ENCODE measurements at places on chromosomes 16 and 17.

- DNase-seq = no peak
Measured at GRCh38 chr17:9907883-9908648, 3.0 kb upstream of the RCVRN start.

- peak; percentile 86 for DNase-seq
Measured at GRCh38 chr17:43171586-43172487, 823 bp downstream of the NBR1 start.

DNA sequence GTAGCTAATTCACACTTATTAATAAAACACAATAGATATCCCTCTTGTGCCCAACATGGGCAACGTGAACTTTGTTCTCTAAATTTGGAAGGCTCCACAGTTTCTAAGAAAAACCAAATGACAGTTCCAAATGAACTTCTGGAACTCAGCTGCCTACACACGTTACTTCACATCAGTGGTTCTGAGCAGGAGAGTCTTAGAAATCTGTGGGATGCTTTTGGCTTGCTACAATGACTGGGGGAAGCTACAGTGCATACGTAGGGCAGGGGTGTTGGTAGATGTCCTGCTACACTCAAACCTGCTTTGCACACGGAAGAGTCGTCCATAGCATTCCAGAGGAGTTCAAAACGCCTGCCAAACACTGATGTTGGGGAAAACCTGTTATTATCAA, 8.0 kb downstream of the TXNDC11 start:
- no peak for DNase-seq

- no peak for DNase-seq
Measured at GRCh38 chr17:11330826-11331225, 89.8 kb downstream of the SHISA6 start.

- DNase-seq = no peak
Measured at GRCh38 chr16:69118994-69119393, 13.4 kb downstream of the CHTF8 start.

DNA sequence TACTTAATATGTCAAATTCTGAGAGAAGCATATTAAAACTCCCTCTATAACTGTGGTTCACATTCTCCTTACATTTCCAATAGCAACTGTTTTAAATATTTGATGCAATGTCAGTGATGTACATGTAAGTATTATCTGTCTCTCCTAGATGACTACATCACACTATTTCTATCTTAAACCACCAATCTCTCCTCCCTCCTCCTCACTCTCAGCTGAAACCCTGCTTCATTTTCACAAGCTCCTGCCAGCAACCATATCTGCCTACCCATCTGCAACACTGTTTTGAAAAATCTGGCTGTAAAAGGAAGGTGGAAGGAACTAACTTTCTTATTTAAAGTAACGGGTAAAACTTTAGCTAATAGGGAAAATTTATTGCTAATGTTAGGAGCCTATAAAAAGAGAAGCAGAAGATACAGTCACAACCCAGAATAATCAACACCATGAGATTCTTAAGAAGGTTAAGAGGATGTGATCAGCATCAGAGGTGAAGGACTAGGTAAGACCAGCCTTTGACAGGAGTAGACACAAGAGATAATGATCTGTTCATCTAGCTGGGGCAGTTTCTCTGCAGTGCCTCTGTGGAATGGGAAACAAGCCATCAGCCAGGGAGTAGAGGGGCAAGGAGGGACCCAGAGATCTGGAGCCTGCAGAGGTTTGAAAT, 31.0 kb downstream of the MYH10 start:
- DNase-seq = no peak

- DNase-seq = no peak
Measured at GRCh38 chr17:82943339-82943738, 103.5 kb upstream of the ZNF750 start.

DNA sequence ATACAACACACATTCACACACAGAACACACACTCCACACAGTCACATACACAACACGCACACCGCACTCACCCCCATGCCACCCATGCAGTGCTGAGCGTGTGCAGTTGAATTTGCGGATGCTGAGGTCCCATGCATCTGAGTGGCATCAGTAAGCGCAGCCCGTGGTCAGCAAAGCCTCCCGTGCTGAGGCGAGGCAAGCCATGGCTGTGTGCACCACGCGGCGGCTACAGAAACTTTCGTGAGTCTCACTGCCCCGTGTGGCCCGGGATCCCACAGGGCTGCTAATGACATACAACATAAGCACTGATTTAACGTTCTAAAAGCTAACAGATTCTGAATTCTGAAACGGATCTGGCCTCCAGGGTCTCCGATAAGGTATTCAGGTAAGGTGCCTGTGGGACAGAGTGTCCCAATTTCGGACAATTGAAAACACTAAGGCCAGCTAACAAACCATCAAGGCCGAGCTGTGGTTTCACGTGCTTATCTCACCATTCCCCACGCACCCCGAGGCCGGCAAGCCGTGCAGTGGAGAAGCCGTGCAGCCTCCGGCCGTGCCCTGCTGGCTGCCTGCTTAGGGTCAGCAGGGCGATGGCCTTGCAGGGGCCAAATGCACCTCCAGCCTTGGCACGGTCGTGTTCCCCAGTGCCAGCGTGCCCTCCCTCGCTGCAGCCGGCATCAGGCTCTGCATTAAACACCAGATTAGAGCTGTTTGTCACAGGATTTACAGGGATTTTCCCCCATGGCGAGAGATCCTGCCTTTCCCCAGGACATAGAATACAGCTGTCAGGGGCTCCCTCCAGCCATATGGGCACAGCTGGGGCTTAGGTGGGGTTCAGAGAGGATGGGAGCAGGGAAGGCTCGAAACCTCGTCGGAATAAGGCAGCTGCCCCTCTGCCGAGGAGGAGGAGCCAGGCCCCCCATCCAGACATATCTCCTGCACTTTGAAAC, 191.7 kb downstream of the C16orf95 start:
- DNase-seq = no peak

DNA sequence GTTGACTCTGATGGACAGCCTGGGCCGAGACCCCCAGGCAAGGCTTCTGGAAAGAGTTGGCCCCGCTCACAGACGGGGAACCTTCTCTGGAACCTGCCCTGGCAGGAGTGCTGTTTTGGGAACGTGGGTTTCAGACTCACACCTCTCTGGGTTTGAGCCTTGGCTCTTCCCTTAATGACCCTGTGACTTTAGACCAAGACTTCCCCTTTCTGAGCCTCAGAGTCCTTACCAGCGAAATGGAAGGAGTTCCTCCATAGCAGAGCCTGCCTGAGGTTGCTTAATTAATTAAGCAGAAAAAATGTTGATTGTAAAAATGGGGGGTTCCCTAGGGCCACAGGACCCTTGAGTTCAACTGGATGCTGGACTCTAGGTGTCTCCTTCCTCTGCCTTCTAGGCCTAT, 408.2 kb downstream of the SEC14L1 start:
- no peak for DNase-seq

DNA sequence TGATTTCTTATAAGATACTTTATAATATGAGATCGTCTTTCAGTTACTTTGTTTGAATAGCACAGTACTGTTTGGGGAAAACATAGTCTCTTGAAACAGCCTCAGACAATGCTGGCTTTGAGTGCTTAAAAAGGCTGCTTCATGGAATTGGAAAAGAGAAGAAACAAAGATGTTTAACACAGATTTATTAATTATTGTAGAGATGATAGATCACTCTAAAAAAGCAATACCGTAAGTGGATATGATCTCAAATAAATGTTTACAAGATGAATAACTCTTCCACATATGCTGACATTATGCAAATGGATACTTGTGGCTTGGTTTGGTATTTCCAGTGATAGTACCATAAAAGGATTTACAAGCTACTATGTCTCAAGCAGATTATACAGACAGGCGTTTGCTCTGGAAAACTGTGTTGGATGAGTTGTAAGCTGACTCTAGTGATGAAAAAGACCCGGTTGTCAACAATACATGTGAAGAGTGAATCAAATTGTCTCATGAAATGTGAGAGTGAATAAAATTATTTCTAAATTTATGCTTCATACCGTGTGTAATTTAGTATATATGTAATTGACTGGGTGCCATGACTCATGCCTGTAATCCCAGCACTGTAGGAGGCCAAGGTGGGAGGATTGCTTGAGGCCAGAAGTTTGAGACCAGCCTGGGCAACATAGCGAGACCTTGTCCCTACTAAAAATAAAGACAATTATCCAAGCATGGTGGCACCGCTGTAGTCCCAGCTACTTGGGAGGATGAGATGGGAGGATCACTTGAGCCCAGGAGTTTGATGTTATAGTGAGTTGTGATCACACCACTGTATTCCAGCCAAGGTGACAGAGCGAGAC, 105.4 kb downstream of the FTO start:
- peak; percentile 47 for DNase-seq

GRCh38 chr17:19645734-19646201, 2.8 kb upstream of the ALDH3A2 start:
- DNase-seq = peak; percentile 55

GRCh38 chr16:72284042-72284789, 112.3 kb upstream of the PMFBP1 start:
- DNase-seq = no peak

DNA sequence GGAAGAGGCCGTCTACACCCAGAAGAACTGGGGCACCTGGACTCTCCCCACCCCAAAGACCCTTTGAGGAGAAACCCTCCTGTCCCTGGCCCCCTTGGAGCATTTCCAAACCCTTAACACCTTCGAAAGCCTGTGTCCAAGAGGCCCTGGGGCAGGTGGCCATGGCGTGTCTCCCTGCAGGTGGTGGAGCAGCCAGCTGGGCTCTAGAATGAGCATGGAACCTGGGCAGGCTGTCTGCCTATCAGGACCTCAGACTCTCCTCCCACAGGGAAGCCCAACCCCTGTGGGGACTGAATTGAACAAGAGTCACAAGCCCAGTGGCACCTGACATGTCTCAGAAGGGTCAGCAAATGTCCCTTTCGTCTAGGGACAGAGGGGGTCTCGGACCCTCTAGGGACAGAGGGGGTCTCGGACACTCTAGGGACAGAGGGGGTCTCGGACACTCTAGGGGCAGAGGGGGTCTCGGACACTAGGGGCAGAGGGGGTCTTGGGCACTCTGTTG, 8.4 kb downstream of the CBX4 start:
- DNase-seq = no peak

DNA sequence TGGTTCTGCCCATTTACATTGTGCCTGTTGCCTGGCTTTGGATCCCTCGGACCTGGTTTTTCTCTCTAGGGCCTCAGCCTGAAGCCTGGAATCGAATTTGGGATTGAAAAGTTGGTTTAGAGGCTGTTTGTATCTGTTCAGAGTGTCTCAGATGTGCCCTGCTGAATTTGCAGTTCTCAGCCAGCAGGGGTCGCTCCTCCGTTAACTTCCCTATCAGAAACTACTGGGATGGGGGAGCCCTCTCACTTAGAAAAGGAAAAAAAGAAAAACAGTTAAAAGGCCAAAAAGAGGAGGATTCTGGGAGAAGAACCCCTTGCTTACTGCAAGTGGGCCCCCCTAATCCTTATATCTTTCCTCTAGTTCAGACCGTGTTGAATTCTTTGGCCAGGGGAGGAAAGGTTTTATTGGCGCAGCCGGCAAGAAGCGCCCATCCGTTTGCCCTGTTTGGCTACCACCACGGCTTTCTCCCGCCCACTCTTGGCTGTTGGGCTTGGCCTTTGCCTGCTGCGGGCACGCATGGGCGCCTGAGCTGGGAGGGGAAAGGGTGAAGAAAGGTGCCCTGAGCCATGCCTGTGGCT, 8.7 kb downstream of the FZD2 start:
- DNase-seq = no peak

GRCh38 chr16:71448274-71448866, 6.5 kb upstream of the TLE7 start:
- no peak for DNase-seq

DNA sequence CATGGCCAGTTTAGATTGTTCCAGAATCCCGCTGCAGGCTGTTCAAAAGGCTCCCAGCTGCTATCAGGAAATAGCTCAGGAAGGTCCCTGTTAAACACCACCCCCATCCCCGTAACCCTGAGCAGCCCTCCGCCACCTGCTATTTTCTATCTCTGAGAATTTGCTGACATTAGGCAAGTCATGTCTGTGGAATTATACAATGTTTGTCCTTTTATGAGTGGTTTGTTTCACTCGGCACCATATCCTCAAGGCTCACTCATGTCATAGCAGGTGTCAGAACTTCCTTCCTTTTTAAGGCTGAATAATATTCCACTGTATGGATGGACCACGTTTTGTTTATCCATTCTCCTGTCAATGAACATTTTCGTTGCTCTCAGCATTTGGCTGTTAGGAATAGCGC, 164.3 kb upstream of the FOXF1 start:
- DNase-seq = no peak

DNA sequence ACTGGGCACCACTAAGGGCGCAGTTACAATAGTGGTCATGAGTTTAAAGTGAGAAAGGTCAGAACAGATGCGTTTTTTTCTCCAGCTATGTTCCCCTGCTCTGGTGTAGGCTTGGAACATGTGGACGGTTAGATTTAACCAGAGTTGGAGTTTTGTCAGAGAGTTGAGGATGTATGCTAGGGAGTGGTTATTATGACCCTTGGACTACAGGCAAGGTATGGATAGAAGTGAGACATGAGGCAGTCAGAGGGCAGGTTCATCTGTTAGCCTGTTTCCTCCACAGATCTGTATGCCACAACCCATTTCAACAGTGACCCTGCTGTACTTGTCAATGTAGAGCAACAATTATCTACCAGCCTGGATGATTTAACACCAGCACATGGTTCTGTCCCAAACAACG, 22.6 kb downstream of the TPPP3 start:
- DNase-seq = no peak

GRCh38 chr16:55061126-55061525, 130.5 kb downstream of the IRX5 start:
- DNase-seq = no peak

- peak; percentile 92 for DNase-seq
Measured at GRCh38 chr17:65785109-65785508, 223.7 kb upstream of the AXIN2 start.

- DNase-seq = peak; percentile 36
Measured at GRCh38 chr16:87812200-87812656, 46.4 kb upstream of the KLHDC4 start.

- DNase-seq = no peak
Measured at GRCh38 chr17:58327363-58328194, 1.0 kb downstream of the TSPOAP1 start.

- no peak for DNase-seq
Measured at GRCh38 chr16:57482845-57483545, 3.3 kb downstream of the DOK4 start.

- DNase-seq = no peak
Measured at GRCh38 chr17:17547210-17547764, 44.2 kb downstream of the PEMT start.

- no peak for DNase-seq
Measured at GRCh38 chr16:56328276-56329022, 96.9 kb downstream of the AMFR start.

- no peak for DNase-seq
Measured at GRCh38 chr16:1651094-1651973, 26.7 kb upstream of the JPT2 start.

DNA sequence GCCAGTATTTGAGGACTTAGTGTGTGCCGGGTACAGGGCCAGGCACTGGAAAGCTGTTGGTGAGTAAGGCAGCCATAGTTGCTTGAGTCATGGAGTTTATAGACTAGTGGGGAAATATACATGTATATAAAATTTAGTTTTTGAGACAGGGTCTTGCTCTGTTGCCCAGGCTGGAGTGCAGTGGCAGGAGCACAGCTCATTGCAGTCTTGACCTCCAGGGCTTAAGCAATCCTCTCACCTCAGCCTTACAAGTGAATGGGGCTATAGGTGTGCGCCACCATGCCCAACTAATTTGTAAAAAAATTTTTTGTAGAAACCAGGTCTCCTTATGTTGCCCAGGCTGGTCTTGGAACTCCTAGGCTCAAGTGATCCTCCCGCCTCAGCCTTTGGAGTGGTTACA, 2.4 kb downstream of the PDP2 start:
- no peak for DNase-seq

- DNase-seq = no peak
Measured at GRCh38 chr16:558298-559020, 1.7 kb upstream of the PRR35 start.

Measured in MCF 10A (cell line).